ENCODE measurements at places on chromosomes 4 and X.

DNA sequence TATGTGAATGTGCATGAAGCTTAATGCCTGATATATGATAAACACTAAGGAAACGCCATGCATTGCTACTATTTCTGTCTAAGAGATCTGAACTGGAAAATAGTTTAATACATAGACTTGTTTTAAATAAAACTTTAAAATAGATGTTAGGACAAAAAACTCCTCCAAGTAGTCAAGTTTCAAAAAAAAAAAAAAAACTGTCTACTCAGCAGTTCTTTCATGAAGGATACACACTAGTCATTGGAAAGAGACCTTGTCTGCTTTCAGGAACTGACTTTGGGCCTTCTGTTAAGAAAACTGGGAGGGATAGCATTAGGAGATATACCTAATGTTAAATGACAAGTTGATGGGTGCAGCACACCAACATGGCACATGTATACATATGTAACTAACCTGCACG lies 138.4 kb downstream of the ANTXR2 start:
- no peak for DNase-seq

DNA sequence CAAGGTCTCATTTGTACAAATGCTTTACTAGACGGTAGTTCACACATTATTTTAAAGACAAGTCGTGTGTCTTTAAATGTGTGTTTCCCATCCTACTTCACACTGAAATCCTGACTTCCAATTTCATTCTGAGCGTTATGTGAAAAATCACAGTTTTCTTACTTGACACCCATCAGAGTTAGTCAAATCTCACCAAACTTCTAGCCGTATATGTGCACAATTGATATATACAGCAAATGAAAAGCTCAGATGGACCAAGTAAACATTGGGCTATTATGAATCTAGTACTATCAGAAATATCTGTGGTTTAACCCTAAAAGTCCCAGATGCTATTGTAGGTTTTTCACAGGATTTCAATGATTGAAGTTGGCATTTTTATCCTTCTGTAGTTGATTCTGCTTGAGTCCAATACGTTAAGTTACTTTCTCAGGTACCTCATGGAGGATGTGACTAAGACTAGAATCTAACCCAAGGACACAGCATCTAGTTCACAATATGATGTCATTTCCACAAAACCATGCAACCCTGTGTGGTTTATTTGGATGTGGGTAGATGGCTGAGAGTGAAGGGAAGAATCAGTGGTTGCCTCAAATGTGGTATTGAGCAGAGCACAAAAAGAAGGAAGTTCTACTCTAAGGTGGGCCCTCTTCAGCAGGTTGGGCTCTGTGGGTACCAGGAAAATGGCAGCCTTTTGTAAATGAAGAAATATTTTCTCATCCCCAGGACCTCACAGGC lies 22.1 kb upstream of the TRIM60 start:
- no peak for DNase-seq

DNA sequence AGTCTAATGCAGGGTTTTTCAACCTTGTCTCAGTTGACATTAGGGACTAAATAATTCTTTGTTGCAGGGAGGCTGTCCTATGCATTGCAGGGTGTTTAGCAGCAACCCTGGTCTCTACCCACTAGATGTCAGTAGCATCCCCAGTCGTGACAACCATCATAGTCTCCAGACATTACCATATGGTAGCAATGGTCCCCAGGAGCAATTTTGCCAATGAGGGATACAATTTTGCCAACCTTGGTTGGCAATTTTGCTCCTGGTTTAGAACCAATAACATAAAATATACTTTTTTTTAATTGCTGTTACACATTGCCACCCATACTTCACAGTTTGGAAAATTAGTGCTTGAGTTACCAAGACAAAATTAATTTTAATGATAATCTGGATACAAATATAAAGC lies 6.0 kb downstream of the EREG start:
- peak; percentile 41 for DNase-seq

DNA sequence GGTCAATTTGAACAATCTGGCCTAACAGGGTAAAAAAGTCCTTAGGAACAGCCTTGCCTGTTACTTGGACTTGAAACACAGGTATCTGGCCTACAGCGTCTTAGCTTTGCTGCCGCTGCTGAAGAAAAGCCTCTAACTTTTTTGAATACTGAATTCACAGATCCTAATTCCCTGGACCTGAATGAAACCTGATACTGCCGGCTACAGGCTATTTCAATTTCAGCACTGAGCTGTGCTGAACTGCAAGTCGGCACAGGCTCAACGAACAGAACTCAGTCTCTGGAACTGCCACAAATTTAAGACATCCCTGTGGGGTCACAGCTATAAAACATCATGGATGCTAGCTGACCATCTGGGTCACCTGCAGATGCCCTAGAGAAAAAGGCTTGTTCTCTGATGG lies 7.2 kb downstream of the NR0B1 start:
- DNase-seq = no peak

DNA sequence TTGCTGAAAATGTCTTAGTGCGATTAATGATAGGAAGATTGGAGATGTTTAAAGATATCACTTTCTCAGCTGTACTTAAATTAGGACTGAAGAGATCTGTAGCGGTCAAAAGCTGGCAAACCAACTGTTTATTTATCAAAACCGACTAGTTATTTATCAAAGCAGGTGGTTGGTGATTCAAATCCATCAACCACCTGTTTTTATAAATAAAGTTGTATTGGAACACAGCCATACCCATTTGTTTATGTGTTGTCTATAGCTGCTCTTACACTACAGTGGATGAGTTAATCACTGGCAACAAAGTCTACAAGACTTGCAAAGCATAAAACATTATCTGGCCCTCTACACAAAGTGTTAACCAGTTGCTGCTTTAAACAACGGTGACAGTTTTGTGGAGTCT lies 76.8 kb downstream of the IL15 start:
- no peak for DNase-seq

DNA sequence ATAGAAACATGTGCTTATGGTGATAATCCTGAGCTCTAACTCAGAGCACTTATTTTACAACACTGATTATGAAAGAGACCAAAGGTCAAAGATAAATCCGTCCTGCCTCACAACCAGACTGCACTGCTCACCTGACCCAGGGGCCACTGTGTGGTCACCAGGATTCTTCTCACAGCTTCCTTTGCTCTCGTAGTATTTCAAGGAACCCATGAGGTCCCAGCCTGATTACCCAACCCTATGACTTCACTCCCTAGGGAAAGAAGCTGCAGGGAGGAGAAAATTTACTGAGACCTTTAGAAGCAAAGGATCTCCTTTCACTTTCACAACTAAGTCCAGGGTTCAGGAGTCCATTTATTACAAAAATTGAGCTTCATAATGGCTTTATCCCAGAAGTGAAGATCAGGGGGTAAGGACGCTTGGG lies 9.6 kb downstream of the SLC25A5 start:
- DNase-seq = peak; percentile 47

- no peak for DNase-seq
Observed at GRCh38 chrX:12979026-12979607, 4.2 kb downstream of the TMSB4X start.

DNA sequence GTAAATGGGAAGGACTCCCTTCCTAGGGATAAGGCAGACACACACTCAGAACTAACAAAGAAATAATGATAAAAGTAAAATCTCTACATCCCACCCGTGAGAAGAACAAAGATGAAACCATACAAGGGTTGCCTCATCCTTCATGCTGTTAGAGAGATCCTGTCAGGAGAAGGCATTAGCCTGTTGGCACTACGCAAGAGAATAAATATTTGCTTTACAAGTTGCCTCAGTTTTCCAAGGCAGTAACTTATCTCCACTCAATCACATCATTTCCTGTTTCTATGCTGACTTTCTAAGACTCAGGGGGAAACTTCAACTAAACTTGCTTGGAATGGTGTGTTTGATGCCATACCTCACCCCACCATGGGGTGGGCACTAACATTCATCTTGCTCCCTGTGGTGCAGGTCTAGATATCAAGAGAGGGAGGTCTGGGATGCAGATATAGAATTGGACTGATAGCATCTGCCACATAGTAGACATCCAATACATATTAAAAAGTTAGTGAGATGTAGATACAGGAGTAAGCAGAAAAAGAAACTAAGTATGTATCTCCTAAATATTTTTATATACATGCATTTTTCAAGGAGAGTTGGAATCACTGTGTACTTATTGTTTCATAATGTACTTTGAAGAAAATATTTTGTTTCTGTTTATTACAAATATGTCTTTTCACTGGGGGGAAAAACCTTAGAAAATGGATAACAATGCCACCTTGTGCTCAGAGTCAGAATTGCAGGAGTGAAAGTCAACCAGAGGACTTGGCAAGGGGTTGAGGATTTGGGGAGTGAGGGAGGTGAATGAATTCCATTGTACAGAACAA lies 57.2 kb upstream of the BEX4 start:
- peak; percentile 62 for DNase-seq

Data from HEK293T (cell line).